Activated CD4-positive, alpha-beta T cell treated with anti-CD3 and anti-CD28 coated beads, Interleukin-2, amount 50 U/mL, for 16 hours (primary cell): ENCODE measurements at places on chromosomes 4 and X.

GRCh38 chr4:138978600-138978999 is 37.0 kb upstream of the NOCT start:
- no peak for DNase-seq

GRCh38 chrX:22053481-22053880 is 21.4 kb downstream of the PHEX start:
- no peak for DNase-seq

GRCh38 chr4:103024996-103025395 is 5.5 kb upstream of the SLC9B1 start:
- no peak for DNase-seq

GRCh38 chrX:30217465-30217864 is 2.1 kb downstream of the MAGEB2 start:
- DNase-seq = no peak

GRCh38 chr4:87360338-87360935 is 30.6 kb downstream of the HSD17B11 start:
- no peak for DNase-seq

DNA sequence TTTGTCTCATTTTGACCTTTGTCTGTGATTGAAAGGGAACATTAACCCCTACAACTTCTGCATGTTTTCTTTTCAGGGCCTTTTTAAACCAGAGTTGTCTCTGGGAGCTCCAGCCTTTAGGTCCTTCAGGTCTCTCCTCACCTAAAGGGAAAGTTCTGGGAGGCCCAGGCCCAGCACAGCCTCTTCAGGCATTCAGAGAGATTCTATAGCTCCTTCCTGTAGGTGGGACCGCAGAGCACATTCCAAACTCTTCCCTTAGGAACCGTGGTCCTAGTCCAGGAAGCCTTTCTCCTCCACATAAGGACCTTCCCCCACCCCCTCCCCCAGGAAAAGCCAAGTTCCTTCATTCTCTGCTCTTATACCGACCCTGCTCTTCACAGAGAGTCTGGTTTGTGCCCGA is 14.9 kb downstream of the NKX6-1 start:
- no peak for DNase-seq

DNA sequence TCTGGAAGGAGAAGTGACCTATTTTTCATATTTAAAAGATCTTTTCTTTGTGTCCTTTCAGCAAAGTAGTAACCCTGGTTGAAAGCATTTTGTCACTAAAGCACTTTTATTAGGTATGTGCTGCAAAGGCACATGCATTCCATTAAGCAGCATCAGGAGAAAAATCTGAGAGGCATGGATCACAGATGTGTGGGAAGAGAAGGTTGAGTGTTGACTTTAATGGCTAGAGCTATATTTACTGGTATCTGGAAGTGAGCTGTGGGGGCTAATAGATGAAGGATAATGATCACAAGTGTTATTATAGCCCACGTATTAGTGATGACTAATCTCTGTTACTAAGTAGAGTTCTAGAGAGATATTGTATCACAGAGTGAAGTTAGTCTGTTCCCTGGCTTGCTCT is 1520.7 kb downstream of the ARAP2 start:
- DNase-seq = no peak

GRCh38 chr4:155709918-155710317 is 43.3 kb downstream of the GUCY1A1 start:
- no peak for DNase-seq

- no peak for DNase-seq
These were observed 542.4 kb upstream of the FAM241A start for GRCh38 chr4:111602848-111603247.

- DNase-seq = no peak
These were observed 5.4 kb downstream of the DAPP1 start for GRCh38 chr4:99821918-99822503.

GRCh38 chr4:3871181-3871852 is 105.1 kb downstream of the ADRA2C start:
- DNase-seq = peak; percentile 12

GRCh38 chrX:48715876-48716502 is 19.5 kb downstream of the SUV39H1 start:
- DNase-seq = no peak

- no peak for DNase-seq
These were observed 115.5 kb downstream of the FNIP2 start for GRCh38 chr4:158884280-158884679.

DNA sequence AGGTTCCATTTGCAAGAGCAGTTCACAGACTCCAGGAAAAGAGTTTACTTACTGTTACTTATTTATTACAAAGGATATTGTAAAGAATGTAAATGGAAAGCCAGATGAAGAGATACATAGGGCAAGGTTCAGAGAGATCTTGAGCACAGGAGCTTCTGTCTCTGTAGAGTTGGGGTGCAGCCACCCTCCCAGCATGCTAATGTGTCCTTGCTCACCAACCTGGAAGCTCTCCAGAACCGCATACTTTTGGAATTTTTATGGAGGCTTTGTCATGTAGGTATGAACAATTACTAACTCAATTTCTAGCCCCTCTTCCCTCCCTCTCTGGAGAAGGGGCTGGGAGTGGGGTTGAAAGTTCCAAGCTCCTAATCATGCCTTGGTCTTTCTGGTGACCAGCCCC is 857.2 kb downstream of the RPA4 start:
- DNase-seq = no peak

DNA sequence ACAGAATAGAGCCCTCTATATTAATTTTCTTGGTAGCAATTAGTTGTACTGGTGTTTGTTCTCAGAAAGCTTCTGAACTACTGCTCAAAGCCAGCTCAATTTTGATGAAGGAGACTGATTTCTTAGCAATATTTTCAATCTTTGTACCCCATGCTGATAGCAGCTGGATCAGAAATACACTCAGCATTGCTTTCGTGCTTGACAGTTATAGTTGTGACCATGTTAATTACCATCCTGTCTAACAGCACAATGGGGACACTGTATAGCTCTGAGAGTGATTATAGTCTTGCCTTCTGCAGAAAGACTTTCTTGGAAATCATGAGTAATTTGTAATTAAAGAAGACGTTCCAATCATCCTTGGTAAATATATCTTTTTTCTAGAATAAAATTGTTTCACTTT is 79.7 kb upstream of the GNPDA2 start:
- DNase-seq = no peak

DNA sequence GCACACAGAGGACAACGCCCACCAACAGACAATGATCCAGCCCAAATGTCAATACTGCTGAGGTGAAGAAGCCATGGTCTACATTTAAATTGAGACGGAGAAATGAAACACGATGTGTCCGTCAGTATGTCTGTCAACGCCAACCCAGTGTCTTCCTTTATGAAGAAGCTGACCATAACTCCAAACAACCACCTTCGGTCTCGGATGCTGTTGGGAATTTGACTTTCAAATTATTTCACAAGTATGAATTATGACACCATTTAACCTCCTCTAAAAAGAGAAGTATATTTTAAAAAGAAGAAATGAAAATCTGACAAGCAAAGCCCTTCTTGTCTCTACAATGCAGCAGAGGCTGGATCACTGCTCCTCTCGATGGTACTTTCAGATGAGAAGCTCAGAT is 123.7 kb upstream of the MAP3K15 start:
- no peak for DNase-seq

- DNase-seq = peak; percentile 32
These were observed 80.3 kb downstream of the GPC4 start for GRCh38 chrX:133335027-133335426.
